ENCODE measurements at places on chromosomes 5 and 9.
A peak's percentile ranks its signal among the peaks of the same experiment; 100 is the strongest.

- no peak for DNase-seq
These were observed 266.8 kb downstream of the AOPEP start for GRCh38 chr9:94993160-94993820.

- DNase-seq = peak; percentile 36
These were observed 95.3 kb downstream of the XRCC4 start for GRCh38 chr5:83172655-83173054.

DNA sequence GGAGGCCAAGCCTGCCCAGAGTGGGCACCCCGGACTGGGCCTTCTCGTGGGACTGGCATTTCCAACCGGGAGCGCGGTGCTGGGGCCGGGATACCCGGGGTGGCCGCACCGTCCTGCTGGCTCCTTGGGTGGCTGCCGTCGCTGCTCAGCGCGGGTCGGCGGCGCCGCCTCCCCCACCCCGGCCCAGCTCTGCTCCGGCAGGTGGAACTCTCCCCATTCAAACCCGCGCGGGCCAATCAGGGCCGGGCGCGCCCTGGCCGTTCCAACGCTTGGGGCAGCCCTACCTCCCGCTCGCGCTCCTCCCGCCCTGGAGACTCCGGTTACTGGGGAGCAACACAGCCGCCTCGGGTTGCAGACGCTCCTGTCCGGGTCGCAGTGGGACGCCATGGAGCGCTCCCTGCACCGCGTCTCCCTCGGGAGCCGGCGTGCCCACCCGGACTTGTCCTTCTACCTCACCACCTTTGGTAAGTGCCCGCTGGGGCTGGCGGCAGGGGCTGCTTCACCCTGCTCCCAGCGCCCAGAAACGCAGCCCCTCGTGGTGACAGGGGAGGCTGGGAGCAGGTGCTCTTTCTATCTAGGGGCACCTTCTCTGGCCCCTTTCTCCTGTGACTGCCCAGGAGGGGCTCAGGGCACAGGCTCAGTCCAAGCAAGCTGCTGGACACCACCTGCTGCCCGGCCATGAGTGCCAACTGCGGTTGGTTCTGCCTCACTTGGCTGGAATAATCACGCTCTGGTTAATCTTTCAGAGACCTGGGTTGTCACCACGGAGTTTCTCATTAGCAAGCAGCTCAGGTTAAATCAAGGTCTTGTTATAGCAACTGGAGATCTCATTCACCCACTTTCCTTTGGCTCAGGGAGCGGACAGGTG lies at the start of gene RGS3:
Gene RGS3, plus strand, starts transcription at position 310 of the 868 bp plus-strand sequence. Its CDS starts 76 bp downstream, at position 386.
- no peak for DNase-seq

DNA sequence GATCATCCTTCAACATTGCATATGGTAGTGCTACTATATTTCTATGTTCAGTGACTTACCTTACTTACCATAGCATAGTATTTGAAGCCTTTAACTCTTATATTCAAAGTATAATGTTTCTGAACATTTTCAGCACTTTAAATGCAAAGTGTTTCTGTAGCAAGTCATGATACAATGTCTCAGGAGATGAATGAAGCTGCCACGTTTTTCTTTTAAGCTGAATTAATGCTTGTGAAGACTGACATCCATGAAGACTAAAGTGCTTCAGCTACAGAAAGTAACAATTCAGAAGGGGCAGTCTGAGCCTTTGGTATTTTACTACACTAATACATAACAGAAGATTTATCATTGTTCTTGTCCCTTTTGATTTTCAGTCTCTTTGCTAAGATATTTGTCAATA lies 709.1 kb upstream of the ARRDC3 start:
- DNase-seq = no peak

- no peak for DNase-seq
These were observed 29.9 kb downstream of the BTNL9 start for GRCh38 chr5:181069767-181070491.

GRCh38 chr9:36902080-36902716 lies 131.9 kb downstream of the PAX5 start:
- no peak for DNase-seq

DNA sequence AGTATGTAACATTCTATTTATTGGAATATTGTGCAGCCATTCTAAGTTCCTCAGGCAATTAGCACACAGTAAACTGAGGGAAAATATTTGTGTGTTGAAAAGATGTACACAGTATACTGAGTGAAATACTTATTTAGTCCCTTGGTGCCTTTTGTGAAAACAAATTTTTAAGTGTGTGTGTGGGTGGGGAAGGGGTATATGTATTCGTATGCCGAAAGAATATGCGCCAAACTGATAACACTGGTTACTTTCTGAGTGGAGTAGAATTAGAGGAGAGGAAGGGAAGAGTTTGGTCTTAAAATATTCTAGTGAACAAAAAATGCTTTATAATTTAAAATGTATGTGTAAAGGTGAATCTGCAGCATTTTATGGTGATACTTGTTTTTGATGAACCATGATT lies 3.1 kb downstream of the DCP2 start:
- no peak for DNase-seq

- no peak for DNase-seq
These were observed 10.4 kb downstream of the PPP2R2B start for GRCh38 chr5:146867996-146868708.

- no peak for DNase-seq
These were observed at the start of gene LRRC14B for GRCh38 chr5:191036-191948. Gene LRRC14B (plus strand): TSS chr5:191495. CDS start chr5:191539, 44 bp downstream.

DNA sequence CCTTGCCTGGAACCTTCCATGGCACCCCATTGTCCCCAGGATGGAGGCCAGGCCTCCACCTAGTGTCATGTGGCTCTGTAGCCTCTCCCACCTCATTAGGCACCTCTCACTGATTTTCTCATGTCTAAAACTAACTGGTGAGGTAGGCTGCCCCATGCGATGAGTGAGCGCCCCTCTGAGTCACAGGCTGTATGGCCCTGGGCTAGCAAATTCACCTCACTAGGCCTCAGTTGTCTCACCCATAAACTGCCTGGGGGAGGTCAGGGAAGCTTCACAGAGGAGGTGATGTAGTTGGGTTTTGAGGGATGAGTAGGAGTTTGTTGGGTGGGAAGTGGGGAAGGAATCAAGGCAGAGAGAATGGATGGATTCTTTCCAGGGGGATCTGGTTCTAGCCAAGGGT lies 8.8 kb downstream of the RXRA start:
- no peak for DNase-seq

DNA sequence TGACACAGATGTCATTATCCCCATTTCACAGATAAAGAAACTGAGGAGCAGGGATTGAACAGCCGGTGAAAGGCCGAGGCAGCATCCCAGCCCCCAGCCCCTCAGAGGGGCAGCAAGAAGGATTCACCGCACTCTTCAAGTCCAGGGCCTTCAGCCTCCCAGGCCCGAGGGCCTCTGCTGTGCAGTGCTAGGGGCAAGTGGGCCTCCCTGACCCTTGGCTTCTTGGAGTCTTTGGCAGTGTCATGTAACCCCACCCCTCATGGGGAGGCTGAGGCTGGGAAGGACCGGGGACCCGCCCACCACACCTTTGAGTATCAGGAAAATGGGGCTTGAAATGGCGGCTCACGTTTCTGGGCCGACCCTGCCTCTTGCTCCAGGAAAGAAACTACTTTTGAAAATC lies 28.7 kb upstream of the RXRA start:
- no peak for DNase-seq

DNA sequence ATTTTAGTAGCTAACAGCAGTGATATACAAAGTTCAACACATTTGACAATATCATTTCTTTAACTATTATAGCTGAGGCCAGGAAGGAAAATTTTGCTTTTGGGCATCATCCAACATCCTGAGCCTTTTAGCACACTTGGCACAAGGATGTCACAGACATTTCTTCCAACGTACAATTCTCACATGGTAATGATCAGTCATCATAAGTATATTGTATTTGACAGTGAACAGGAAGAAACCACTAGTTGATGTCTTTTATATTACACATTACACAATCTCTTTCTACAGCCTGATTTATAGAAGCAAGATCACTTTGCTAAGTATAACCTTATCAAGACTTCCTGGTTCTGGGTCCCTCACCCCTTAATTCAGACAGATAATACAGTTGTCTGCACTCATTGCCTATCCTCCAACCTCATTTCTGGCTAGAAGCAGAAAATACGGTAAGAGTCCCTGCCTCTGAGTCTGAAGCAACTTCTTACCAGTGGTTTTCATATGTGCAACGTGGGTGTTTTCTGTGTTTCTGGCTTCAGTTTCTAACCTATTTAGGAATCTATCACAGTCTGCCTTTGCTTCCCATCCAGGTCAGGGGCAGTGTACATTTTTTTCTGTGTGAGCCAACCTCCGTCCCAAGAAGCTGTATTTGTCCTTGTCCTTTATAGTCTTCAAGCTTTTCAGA lies 167.8 kb downstream of the PAM start:
- DNase-seq = no peak

DNA sequence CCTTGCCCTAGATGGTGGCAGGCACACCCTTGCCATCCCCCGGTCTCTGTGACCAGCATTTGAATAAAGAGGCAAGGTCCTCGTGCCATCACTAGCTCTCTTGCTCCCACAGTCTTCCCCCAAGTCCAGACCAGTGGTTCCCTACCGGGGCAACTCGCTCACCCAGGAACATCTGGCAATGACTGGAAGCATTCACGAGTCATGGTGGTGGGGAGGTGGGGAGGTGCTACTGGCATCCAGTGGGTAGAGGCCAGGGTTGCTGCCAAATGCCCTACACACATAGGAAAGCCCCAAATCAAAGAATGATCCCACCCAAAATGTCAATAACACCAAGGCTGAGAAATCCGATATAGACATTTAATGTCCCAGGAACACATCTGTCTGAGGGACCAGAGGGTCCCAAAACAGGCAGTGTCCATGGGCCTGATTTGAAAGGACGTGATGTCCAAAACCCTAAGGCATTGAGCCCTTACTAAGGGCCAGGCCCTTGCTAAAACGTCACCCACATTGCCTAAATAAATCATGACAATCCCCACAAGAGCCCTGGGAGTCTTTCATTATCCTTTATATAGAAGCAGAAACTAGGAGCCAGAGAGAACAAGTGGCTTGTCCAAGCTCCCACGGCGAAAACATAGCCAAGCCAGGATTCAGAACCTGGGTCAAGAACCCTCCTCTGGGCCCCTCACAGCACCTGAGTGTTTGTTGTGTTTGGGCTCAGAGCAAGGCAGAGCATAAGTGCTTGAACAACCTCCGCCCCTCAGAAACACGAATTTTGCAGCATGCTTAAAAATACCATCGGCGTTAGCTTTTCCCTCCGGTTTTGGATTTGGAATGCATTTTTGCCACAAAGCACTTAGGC lies 119.3 kb upstream of the WWC1 start:
- no peak for DNase-seq

DNA sequence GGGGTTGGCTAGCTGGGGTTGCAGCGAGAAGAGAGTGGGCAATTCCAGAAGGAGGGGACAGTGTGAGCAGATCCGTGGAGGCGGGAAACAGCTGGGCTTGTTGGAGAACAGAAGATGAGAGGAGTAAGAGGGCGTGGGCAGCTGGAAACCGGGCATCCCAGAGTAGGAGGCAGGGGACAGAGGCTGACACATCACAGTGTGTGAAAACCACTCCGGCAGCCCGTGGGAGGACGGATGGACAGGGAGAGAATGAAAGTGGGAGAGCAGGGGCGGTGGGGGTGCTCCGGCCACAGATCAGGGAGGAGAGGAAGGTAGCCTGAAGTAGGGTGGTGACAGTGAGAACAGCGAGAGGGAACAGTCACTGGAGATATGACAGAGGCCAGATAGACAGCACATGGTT lies 8.3 kb upstream of the PSMB7 start:
- no peak for DNase-seq

DNA sequence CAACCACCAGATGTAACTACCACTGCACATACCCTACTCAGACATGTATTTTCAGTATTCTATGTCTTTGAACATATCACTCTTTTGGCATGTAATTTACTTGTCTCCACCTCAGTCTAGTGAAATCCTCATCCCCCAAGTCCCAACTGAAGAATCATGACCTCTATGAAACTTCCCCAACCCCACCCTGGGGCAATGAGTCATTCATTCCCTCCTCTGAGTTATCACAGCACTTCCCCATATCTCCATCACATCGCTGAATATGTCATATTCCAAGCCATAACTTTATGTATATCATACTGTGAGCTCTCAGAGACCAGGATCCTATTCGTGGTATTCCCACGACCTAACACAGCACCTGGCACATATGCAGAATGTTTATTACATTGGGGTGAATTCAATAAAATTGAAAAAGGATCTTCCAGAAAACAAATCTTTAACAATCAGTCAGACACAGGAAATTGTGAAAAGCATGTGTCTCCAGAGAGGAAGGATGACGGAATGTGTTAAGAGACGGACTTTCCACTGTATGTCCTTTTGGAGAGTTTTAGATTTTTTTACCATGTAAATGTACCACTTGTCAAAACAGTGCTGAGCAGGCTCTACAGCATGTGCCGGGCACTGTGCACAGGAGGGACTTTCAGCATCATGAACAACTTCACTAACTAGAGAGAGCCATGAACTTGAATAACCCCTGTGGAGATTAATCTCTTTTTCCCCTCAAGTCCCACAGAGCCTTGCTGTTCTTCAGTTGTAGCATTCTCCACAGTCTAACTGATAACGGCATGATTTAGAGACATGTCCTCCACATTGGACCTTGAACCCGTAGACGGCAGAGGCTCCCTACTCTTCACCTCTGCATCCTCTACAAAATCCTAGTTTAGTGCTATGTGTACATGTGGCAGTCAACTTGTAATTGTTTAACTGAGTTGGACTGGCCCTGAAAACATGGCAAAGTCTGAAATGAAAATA lies 213.5 kb downstream of the GLIS3 start:
- DNase-seq = peak; percentile 91

GRCh38 chr5:155147222-155147621 lies 133.7 kb downstream of the KIF4B start:
- DNase-seq = no peak

DNA sequence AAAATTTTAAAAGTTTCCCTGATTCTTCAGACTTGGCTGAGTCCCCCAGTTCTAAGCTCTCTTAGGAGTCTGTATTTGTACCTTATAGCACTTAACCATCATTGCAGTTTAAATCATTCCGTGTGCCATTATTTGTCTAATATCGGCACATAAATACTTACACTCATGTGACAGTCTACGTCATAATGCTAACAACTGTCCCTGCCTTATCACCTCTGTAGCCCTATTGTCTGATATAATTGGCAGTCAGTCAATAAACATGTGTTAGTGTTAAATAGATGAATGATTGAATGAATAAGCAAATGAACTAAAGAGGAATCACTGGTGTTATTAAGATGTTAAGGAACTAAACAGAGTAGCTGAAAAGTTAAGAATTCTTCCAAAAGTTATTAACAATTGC lies 287.8 kb downstream of the EBF1 start:
- no peak for DNase-seq

DNA sequence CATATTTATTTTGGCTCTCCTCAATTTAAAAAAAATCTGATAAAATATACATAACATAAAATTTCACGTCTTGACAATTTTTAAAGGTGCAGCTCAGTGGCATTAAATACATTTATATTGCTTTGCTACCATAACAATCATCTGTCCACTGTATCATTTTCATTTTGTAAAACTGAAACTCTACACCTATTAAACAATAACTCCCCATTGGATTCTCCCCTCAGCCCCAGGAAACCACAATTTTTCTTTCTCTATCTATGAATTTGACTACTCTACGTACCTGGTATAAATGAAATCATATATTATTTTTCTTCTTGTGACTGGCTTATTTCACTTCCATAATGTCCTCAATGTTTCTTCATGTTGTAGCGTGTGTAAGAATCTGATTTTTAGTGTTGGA lies 563.5 kb downstream of the PRR16 start:
- no peak for DNase-seq
